ENCODE measurements at places on chromosomes 5 and 9.

GRCh38 chr9:11063263-11063662 lies 450.5 kb upstream of the PTPRD start:
- no peak for DNase-seq

DNA sequence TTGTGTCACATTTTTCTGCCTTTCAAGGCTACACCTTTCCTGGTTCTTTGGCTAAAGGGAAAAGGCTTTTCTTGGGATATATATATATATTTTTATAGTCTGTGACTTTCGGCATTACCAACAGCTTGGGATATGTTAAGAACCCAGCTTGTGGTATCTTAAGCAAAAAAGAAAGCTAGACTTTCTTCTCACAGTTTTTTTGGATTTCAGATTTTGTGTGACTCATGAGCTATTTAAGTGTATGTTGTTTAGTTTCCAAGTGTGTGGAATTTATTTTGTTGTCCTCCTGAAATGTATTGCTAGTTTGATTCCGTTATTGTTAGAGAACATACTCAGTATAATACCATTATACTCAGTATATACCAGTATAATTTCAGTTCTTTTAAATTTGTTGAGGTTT lies 64.8 kb downstream of the ERCC6L2 start:
- DNase-seq = no peak

- DNase-seq = peak; percentile 76
These were observed 143.2 kb upstream of the ANKH start for GRCh38 chr5:15014809-15015208.

- no peak for DNase-seq
These were observed 110.3 kb upstream of the PTCH1 start for GRCh38 chr9:95626885-95627558.

GRCh38 chr5:53191548-53192165 lies 82.1 kb upstream of the MOCS2 start:
- DNase-seq = no peak

GRCh38 chr9:127142931-127143464 lies 20.6 kb upstream of the ANGPTL2 start:
- DNase-seq = no peak

GRCh38 chr5:147626464-147626863 lies 116.6 kb upstream of the DPYSL3 start:
- no peak for DNase-seq

GRCh38 chr5:54946306-54946819 lies 39.0 kb downstream of the ESM1 start:
- DNase-seq = no peak

GRCh38 chr9:5832538-5833529 lies at the start of gene ERMP1:
ERMP1 (minus strand) TSS chr9:5833117; CDS start chr9:5833027, 90 bp downstream.
- DNase-seq = peak; percentile 79

GRCh38 chr5:66742896-66743247 lies 146.7 kb downstream of the MAST4 start:
- no peak for DNase-seq

GRCh38 chr5:38468978-38469706 lies 87.3 kb downstream of the LIFR start:
- peak; percentile 38 for DNase-seq

- no peak for DNase-seq
These were observed 100.4 kb downstream of the RALGPS1 start for GRCh38 chr9:127014910-127015540.

DNA sequence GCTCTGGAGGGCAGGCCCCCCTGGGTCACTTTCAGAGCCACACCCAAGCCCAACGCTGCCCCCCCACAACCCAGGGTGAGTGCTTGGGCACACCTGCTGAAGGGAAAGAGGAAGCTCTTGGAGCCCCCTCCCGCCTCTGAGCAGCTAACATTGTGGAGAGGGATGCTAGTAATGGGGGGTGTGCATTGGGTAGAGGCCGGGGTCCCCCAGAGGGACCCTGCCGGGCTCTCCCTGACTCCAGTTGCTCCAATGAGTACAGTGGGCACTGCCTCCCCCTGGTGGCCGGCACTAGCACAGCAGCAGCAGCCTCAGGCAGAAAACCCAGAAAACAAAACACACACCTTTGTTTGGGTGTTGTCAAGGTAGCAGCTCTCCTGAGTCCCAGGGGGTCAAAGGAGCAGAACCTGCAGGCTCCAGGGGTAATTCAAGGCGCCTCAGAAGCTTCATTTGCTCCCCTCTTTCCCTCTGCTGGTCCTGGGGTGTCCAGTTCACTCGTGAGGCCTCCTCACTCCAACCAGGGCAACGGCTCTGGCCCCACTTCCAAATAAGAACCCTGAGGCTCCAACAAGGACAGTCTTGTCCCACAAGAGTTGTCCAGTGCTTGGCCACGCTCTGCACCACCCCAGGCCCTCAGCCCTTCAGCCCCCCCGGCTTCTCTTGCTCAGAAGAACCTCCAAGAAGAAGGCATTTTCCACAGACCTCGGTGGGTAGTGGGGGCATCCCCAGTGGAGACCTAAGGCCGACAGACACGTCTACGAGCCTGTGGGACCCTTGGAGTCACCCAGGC lies 16.1 kb downstream of the GBGT1 start:
- peak; percentile 49 for DNase-seq

DNA sequence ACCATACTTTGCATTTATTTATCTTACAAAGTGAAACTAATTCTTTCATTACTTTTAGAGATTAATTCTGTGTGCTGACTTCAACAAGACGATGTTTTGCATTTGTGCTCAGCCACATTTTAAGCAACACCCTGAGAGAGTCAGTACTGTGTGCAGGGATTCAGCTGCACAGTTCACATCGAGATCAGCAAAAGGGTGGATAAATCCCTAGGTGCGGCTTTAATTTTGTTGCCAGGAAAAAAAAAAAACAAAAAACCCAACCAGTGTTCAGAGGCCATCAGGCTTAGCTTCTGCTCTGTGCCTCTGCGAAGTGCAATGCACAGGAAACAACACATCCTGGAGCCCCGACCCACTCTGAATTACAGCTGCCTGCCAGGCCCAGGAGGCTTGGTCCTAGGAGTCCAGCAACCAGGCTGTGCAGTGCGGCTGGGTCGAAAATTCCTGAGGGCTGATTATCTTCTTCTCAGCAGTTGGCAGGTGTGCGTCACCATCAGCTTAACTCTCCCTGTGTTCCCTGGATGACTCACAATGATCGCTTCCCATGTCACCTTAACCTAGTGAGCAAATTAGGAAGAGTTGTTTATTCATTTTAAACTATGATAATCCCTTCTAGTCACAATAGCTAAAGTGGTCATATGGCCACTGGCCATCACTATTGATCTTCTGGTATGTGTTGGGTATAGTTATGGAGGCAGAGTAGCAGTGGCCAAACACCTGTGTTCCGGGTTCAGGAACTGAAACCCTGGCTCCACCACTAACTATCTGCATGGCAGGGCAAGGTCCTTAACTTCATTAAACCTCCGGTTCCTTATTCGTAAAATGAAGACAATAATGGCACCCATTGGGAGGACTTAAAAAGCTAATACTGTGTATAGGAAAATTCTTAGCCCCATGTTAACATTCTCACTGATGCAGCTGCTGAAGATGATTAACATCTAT lies 31.2 kb upstream of the NDUFB6 start:
- DNase-seq = no peak

GRCh38 chr9:93180938-93181337 lies 3.0 kb upstream of the WNK2 start:
- no peak for DNase-seq

- no peak for DNase-seq
These were observed 9.1 kb downstream of the BRD3OS start for GRCh38 chr9:134034215-134035040.

- no peak for DNase-seq
These were observed 42.6 kb upstream of the BICD2 start for GRCh38 chr9:92807031-92807756.

- peak; percentile 42 for DNase-seq
These were observed 48.5 kb downstream of the G3BP1 start for GRCh38 chr5:151820271-151820670.

- no peak for DNase-seq
These were observed 14.3 kb upstream of the SLC22A5 start for GRCh38 chr5:132355140-132355765.

DNA sequence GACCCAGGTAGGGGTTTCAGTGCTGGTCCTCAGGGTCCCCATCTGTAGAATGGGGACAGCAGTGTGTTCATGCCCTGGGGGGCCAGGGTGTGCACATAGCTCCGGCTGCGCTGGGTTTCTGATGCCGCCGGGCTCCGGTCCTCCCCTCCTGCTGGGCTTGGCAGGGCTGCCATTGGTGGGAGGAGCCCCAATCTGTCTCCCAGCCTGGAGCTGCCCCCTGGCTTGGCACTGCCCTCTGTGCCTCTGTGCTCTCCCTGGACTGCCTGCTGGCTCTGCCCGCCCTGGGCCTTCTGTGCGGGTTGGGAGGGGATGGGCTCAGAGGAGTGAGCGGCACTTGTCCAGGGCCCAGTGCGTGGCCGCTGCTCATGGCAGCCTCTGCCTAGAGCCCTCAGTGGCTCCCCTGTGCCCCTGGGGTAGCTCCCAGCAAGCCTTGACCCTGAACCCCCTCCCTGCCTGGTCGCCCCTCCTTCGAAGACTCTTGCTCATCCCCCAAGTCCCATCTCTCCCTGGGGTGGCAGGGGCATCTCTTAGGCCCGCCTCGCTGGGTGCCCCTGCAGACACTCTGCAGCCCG lies 35.7 kb downstream of the RXRA start:
- no peak for DNase-seq

DNA sequence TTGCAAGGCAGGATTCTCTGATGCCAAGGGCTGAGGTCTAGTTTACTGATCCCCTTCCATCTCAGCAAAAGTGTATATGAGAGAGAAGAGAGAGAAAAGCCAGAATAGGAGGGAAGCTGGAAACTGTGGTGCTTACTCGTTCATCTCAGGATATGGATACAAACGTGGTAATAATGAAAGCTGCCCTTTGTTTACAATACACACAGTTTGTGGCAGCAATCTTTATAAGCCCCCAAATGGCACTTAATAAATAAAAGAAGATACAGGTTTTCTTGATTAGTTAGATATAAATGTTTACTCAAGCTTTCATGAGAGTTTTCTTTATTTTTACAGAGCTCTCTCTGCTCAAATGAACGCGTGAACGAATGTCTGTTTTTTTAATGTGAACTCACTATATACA lies 57.7 kb downstream of the PRDM6 start:
- no peak for DNase-seq

GRCh38 chr5:150035139-150035895 lies 34.8 kb downstream of the HMGXB3 start:
- DNase-seq = no peak

GRCh38 chr9:13552606-13553215 lies 273.2 kb upstream of the MPDZ start:
- no peak for DNase-seq

All from fibroblast of upper back skin (primary cell).